ENCODE measurements at places on chromosomes 12 and 14. TPM values are rescaled to one million over a fixed set of nuclear protein-coding genes. Genes with fewer than 3 reads are reported as not detected.

The AKAP3 gene
- 1.6 TPM for total RNA-seq

The ASCL4 gene
- total RNA-seq = not detected

The OVCH1 gene
- total RNA-seq = not detected

- no peaks in the 10 kb centered on the region for H3K27me3 ChIP-seq
- peak overlapping the region; percentile 71 for H3K27ac ChIP-seq
- peak overlapping the region; percentile 49 for H3K4me3 ChIP-seq
- peak; percentile 60 for DNase-seq
- 0 out of 2 replicates have a peak, but pooled peaks cover 3% of the 10 kb centered on the region for H3K4me1 ChIP-seq
- no peaks in the 10 kb centered on the region for H3K36me3 ChIP-seq
Measured at GRCh38 chr14:61322011-61322798, 826 bp downstream of the PRKCH start.

GRCh38 chr12:99529966-99530365, 117.6 kb upstream of the GARIN6 start:
- no peak overlapping the region for H3K4me3 ChIP-seq
- DNase-seq = no peak
- no peaks in the 10 kb centered on the region for H3K4me1 ChIP-seq
- no peaks in the 10 kb centered on the region for H3K27me3 ChIP-seq

DNA sequence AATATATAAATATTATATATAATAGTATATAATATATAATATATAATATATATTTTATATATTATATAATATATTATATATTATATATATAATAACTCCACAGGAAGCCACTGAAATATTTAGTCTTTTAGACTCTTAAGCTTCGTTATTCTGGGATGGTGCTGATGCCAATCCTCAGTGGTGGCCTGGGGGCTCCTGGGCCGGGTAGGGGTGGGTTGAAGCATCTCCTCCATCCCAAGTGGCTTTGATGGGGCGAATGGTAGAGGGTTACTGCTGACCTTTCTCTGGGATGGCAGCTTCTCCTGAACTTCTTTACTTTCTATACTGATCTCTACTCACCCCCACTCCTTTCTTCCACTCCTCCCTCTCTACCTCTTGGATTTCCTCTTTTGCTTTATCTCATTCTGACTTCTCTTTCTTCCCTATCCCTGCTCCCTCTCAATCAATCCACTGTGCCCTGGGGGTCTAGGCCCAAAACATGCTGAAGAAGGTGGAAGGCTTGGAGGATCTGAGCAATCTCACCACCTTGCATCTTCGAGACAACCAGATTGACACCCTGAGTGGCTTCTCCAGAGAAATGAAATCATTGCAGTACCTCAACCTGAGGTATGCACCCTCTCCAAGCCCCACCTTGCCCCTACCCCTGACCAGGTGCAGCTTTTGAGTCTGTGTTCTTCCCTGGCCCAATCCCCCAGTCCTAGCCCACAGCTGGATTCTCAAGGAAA, 4.8 kb upstream of the ENO2 start:
- H3K27ac ChIP-seq = no peak overlapping the region
- H3K36me3 ChIP-seq = no peaks in the 10 kb centered on the region
- peaks cover 11% of the 10 kb centered on the region for H3K4me1 ChIP-seq
- DNase-seq = no peak
- H3K27me3 ChIP-seq = no peaks in the 10 kb centered on the region

DNA sequence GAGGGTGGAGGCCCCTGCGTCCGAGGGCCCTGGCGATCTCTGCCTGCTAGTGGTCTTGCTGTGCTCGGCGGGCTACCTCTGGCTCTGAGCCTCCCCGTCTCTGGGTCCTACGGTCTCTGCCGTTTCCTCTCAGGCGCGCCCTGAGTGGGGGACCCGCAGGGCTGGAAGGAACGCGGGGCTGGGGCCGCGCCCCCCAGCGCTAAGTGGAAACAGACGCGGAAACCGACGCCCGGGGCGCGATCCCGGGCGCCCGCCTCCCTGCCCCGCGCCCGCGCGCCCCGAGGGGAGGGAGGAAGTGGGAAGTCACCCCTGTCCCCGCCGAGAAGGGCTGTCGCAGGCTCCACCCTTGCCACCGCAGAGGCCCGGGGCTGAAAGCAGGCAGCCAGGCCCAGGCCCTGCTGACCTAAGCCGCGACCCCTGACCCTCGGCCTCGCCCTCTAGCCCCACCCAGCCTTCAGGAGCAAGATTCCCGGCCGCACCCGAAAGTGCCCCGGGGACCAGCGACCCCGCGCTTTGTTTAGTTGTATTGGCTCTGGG, 831 bp downstream of the CRIP1 start:
- peak overlapping the region; percentile 62 for H3K4me3 ChIP-seq
- DNase-seq = peak; percentile 71
- H3K27me3 ChIP-seq = no peaks in the 10 kb centered on the region
- H3K36me3 ChIP-seq = no peaks in the 10 kb centered on the region

- no peaks in the 10 kb centered on the region for H3K27me3 ChIP-seq
- no peaks in the 10 kb centered on the region for H3K36me3 ChIP-seq
- no peak overlapping the region for H3K4me3 ChIP-seq
- no peak overlapping the region for H3K27ac ChIP-seq
- no peaks in the 10 kb centered on the region for H3K4me1 ChIP-seq
Measured at GRCh38 chr12:100554608-100555077, 18.8 kb upstream of the GAS2L3 start.

DNA sequence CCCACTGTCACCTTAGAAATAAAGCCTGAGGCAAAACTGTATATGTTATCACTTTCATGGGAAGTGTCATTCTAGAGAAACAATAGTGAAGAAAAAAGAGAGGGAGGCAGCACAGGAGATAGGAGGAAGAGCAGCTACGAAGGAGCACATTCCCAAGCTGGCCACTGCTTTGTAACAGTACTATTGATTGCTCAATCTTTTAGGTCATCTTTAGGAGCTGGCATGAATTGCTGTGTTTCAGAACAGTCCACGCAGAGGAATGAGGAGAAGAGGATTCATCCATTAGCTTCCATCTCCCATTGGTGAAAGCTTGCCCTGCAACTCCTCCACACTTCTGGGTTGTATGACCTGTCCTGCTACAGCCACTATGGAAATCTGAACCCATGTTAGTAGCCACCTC, 372.5 kb upstream of the DDHD1 start:
- no peak overlapping the region for H3K4me3 ChIP-seq
- H3K4me1 ChIP-seq = peaks cover 13% of the 10 kb centered on the region
- H3K27ac ChIP-seq = no peak overlapping the region
- no peaks in the 10 kb centered on the region for H3K36me3 ChIP-seq
- H3K27me3 ChIP-seq = no peaks in the 10 kb centered on the region
- no peak for DNase-seq

DNA sequence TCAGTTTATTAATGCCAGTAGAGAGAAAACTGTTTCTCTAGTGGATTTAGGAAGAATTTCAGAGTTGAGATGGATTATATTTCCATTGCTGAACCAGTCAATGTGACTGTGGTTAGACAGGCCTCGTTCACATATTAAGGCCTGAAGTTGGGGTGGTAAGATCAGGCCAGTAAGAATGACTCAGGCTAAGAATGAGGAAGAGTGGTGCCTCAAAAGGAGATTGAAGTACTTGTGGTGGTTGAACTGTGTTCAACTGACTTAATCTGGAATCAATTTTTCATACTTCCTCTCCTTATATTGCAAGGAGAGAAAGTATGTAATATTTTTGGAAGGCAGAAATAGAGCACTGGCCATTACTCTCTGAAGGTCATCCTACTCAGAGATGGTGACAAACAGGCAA, 37.8 kb upstream of the ATF7IP start:
- no peaks in the 10 kb centered on the region for H3K36me3 ChIP-seq
- H3K27me3 ChIP-seq = no peaks in the 10 kb centered on the region
- no peaks in the 10 kb centered on the region for H3K4me1 ChIP-seq
- DNase-seq = no peak

- no peaks in the 10 kb centered on the region for H3K27me3 ChIP-seq
- DNase-seq = no peak
- H3K4me3 ChIP-seq = no peak overlapping the region
Measured at GRCh38 chr12:67355428-67356379, 86.5 kb downstream of the CAND1 start.

Measured in Caco-2 (cell line).